ENCODE measurements at places on chromosomes 6 and 20.
A peak's percentile ranks its signal among the peaks of the same experiment; 100 is the strongest.

DNA sequence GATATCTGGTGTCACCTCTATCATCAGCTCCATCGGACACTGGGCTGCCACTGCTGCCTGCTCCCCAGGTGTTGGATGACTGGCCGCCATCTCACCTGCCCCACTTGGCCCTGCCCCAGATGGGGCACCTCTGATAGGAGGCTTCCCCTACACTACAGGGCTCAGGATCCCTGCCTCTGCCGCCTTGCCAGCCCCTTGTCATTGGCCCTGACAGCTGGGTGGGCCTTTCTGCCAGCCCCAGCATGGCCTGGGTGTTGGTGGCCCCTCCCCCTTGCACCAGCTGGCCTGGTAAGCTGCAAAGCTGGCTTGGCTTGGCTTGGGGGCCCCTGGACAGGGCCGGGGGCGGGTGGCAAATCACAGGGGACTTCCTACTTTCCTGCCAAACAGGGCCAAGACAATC lies 10.6 kb downstream of the PACSIN1 start:
- no peak for DNase-seq

DNA sequence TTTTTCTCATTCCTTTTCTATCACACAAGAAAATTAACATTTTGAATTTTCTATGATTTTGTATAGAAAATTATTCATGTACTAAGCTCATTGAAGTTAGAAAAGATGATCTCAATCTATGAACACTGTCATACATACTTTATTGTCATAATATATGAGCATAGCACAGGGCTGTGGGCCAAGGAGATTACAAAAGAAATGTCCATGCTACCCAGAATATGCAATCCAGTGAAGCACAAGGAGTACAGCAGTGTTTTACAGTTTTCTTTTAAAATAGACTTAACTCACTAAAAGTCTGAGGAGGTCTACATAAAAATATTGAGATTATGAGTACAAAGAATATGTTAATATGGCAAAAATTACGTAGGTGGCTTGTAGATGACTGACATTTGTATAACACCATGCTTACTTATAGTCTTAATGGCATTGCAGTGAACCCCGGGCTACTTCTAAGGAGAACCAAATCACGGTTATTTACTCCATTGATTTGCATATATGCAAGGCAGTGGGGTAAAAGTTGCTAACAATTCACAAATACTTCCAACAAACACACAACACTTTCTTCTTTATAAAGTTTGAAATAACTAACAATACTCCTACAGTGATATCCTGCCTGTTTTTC lies 257.1 kb downstream of the BCKDHB start:
- no peak for DNase-seq

DNA sequence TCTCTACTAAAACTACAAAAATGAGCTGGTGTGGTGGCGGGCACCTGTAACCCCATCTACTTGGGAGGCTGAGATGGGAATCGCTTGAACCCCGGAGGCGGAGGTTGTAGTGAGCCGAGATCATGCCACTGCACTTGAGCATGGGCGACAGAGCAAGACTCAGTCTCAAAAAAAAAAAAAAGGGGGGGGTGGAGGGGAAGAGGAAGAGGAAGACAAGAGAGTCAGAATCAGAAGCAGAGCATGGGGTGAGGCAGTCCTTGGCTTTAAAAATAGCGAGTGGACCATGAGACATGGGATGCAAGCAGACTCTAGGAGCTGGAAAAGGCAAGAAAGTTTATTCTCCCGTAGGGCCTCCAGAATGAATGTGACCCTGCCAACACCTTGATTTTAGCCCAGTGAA lies 3.9 kb upstream of the SLC9A8 start:
- no peak for DNase-seq

- no peak for DNase-seq
Observed at GRCh38 chr6:74780831-74781230, 425.0 kb downstream of the COL12A1 start.

DNA sequence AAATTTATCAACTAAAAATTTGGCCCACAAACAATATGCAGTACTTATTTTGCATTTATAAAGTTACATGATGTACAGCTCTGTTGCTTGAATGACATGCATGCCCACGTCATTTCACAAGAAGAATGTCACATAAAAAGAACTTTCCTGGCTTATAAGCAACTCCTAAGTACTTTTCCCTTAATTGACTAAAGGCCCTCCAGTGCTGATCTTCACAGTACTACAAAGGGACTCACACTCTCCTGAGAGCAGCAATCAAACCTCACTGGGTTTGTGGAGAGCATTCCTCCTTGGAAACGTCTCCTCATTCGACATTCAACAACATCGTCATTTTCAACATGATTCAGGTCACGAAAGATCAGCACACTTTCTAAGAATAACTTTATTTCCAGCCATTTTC lies 111.1 kb downstream of the IPCEF1 start:
- DNase-seq: no peak

DNA sequence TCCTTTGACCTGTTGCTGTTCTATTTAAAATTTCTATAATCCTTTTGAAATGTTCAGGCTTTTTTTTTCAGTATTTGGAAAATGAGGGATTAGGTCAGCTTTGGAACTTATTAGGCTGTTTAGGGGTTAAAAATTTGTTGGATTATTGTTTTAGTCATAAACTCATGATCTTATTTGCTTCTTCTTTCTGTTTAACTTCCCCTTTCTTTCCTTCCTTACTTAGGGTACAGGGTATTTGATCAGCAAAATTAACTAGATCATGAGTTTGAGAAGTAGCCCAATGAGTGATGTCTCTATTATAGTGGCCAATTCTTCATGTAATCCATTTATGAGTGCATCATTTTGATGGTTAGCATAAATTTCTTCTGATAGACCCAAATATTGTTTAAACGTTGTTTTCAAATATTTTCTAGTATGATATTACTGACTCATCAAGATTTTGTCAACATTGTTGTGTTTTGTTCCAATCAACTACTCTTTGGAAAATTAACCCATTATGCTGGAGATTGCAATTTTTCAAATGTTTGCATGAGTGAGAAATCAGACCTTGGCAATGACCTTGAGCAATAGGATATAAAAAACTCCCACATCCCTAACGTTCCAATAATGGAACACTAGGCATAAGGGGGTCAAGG lies 94.4 kb downstream of the OTOR start:
- DNase-seq: no peak

GRCh38 chr6:79813854-79814709 lies 133.3 kb downstream of the ELOVL4 start:
- peak; percentile 35 for DNase-seq

DNA sequence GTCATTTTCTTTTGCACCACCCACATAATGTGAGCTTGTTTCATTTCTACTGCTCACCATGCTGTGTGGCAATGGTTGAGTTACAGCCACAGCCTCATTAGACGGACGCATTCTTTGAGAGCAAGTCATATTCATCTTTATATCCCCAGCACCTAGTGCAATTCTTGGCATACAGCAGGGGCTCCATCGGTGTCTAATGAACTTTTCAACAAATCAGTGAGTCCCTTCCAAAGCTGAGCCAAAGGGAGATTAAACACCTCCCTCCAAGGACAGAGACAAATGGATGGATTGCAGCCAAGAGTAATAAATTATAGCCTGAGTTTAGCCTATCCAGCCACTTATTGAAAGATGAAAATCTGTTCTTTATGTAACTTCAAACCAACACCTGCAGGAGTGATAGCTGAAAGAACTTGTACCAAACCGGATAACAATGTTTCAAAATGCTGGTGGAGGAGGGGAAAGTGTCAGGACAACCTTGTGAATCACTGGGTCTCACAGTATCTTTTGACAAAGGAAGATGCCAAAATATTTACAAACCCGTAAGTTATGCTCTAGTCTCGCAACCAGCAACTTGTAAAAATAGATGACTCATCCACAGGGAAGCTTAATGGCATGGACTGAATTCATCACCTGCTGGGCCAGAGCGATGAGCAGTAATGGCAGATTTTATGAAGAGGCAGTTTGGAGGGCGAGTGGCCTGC lies 139.0 kb downstream of the PXDC1 start:
- DNase-seq: no peak

GRCh38 chr6:167311286-167311685 lies 13.6 kb upstream of the TTLL2 start:
- DNase-seq: no peak

- no peak for DNase-seq
Observed at GRCh38 chr6:163543321-163543720, 128.8 kb downstream of the QKI start.

DNA sequence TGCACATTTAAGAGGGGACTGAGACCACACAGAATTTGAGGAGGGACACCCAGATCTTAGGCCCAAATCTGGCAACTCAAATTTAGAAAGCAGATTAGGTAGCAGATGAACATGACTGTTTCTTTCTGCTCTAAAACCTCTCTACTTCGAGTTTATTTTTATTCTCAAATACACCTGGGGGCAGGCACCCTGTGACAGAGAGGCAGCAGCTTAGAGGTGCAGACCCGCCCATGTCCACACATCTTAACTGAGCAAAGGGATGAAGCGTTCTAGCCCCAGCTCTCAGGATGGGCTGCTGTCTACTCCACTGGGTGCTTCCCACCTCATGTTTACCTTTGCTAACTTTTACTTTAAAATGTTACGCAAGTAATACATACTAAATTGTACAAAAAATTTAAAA lies 125.0 kb downstream of the SLC23A2 start:
- DNase-seq: no peak

DNA sequence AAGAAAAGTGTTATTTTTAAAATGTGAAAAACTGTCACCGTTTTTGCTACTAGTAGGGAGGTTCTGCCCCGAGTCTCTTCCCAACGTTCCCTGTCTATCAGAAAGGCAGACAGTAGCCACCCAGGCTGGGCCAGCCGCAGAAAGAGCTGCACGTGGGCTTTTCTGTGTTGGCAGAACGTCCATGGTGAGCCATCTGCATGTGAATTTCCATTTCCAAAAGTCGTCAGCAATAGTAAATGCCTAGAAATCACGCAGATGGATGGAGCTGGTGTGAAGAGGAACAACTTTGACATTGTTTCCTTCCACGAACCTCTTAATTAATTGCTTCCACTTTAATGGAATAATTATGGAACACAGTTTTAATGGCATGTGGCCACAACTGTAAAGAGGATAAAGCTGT lies 97.5 kb downstream of the FAM120B start:
- no peak for DNase-seq

GRCh38 chr6:25017932-25018567 lies 82.3 kb upstream of the RIPOR2 start:
- DNase-seq: peak; percentile 70

GRCh38 chr6:113364766-113365165 lies 492.4 kb upstream of the MARCKS start:
- DNase-seq: no peak
